ENCODE measurements at places on chromosomes 7 and 10.

- no peak for DNase-seq
Measured at GRCh38 chr7:49125246-49125645, 200.9 kb downstream of the CDC14C start.

- DNase-seq, result no peak
Measured at GRCh38 chr7:92873776-92874175, 37.4 kb upstream of the CDK6 start.

- DNase-seq, result no peak
Measured at GRCh38 chr10:109374215-109374614, 549.1 kb downstream of the XPNPEP1 start.

GRCh38 chr7:70229242-70229641 lies 631.0 kb downstream of the AUTS2 start:
- DNase-seq, result no peak

GRCh38 chr7:19111474-19112273 lies 5.8 kb downstream of the TWIST1 start:
- DNase-seq, result no peak

DNA sequence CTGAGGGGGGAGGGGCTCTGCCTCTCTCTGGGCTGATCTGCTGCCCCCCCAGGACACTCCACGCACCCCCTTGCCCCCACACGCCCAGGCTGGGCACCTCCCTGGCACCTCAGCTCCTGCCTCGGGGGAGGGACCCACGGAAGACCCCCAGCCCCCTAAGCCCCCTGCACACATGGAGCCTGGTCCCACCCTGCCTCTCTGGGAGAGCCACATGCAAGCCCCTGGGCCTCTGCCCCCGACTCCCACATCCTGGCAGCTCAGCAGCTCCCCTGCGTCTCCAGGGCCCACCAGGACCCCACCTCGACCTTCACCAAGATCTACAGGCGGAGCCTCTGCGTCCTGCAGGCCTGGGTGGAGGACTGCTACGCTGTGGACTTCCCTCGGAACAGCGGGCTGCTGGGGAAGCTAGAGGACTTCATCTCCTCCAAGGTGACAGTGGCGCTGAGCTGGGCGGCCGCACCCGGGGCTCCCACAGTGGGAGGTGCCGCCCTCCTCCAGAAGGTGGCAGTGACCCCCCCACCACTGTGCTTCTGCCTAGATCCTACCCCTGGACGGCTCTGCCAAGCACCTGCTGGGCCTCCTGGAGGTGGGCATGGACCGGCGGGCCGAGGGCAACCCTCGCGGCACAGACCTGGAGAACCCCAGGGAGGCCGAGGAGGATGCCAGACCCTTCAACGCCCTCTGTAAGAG lies 18.7 kb upstream of the UTF1 start:
- DNase-seq, result no peak

- DNase-seq, result no peak
Measured at GRCh38 chr10:118981946-118982345, 47.6 kb upstream of the NANOS1 start.

DNA sequence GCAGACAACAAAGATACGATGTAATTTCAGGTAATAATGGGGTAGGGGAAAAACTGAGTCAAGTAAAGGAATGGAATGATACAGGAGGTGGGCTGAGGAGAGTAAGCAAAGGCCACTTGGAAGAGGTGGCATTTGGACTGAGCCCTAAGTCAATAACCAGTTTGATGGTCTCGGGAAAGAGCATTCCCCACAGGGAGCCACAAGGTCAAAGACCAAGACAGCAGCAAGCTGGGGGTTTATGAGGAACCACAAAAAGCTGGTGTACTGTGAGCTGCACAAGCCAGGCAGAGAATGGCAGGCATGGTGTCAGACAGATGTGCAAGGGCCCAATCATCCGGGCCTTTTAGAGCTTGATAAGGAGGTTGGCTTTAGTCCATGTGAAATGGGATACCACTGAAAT lies 98.7 kb downstream of the NOC3L start:
- no peak for DNase-seq

DNA sequence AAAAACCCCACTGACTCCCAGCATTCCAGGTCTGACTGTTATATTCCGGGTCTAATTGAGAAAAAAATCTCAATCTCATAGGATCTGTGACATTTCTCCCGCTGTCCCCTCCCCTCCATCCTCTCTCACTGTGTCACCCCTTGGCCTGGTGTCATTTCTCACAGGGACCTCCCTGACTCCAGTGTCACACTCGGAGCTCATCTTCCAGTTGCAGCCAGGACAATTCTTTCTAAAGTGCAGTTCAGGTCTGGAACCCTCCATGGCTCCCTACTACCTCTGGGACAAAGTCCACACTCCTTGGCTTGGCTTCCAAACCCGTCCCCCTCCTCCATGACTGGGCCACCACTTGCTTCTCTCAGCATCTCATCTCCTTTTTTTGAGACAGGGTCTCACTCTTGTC lies 14.2 kb downstream of the MLXIPL start:
- no peak for DNase-seq

DNA sequence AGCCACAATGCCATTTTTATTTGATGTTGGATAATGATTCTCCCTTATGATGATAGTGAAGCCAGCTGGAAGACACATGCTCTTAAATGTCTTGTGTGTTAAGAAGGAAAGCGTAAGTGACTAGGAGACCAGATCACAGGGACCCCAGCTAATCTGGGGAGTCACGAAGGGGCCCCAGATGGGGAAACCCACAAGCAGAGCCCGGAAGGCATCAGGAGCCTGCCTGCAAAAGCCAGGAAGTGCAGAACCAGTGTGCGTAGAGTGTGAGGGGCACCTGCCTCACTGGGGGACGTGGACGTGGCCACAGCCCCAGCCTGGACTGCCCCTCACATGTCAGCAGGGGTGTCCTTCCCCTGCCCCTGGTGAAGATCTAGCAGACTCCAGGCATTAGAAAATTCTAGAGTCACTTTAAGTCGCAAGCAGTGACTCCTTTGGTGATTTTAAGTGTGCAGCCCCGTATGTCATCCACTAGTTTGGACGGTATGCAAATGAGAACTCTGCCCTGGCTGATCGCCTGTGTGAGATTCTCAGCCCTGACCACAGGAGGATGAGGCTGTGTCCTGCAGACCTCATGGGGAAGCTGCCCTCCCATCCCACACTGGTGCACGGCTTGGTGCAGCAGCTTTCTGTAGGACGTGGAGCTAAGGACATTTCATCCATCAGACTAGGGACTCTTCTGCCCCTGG lies 243.0 kb downstream of the WDR37 start:
- DNase-seq, result no peak

GRCh38 chr10:126242397-126243260 lies 145.6 kb downstream of the ADAM12 start:
- no peak for DNase-seq

DNA sequence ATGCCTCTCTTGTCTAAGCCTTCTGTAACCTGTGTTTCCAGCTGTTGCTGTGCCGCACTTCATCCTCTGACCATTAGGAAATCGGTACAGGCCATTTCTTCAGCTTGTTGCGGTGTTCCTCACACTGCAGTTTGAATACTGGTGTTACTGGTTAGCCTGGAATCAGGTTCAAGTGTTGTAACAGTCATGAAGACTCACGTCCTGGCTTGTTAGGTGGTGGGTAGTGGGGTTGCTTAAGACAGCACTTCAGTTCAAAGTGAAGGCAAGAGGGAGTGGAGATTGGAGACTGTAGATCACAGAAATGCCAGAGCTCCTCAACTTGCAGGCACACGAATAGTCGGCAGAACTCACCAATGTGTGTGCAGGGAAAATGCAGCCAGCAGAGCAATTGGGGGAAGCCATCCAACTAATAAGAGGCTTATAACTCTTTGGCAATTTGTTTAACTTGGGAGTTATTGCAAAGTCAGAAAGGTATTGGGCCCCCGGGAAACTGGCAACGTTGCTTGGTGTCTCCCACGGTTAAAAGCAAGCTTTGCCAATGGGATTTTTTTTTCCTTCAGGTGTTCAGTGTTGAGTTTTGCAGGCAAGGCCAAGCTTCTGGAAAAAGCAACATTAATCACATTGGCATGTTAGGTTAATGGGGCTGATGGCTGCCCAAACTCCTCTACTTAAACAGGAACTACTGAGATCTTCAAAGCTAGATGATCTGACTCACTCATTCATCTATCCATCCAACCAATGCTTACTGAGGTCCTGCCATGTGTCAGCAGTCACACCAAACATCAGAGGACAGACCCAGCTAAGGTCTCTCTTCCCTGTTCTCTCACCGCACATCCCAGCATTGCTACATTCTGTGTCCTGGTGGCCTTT lies 380.9 kb downstream of the GATA3 start:
- DNase-seq, result no peak

GRCh38 chr10:15472008-15472407 lies 100.9 kb upstream of the FAM171A1 start:
- DNase-seq, result no peak

DNA sequence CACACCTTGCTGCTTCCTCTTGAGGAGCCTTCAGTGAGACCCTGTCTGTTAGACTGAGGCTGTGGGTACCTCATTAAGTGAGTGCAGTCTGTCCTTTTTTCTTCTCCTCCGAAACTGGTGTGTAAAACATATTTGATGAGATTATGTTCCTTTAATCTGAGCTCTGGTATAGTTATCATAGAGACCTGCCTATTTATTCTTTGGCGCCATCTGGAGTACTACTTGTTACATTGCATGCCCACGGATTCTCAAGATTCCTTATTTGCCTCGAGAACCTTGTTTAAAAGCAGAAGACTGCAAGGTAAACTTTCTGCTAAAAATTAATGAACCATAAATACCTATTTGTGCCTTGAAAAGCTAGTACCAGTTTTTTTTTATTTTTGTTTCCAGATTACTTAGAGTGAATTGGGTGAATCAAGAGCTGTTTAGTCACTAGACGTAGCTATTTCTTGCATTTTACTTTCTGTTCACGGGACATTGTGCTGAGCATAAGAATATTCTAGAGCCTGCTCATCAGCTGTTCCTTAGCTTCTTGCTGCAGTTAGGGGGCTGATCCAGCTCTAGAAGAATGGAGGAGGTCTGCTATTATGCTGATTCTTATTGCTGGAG lies 16.9 kb upstream of the STMP1 start:
- peak; percentile 14 for DNase-seq

Data from LNCaP clone FGC (cell line).